ENCODE measurements at places on chromosomes 4 and X.
A peak's percentile ranks its signal among the peaks of the same experiment; 100 is the strongest.

DNA sequence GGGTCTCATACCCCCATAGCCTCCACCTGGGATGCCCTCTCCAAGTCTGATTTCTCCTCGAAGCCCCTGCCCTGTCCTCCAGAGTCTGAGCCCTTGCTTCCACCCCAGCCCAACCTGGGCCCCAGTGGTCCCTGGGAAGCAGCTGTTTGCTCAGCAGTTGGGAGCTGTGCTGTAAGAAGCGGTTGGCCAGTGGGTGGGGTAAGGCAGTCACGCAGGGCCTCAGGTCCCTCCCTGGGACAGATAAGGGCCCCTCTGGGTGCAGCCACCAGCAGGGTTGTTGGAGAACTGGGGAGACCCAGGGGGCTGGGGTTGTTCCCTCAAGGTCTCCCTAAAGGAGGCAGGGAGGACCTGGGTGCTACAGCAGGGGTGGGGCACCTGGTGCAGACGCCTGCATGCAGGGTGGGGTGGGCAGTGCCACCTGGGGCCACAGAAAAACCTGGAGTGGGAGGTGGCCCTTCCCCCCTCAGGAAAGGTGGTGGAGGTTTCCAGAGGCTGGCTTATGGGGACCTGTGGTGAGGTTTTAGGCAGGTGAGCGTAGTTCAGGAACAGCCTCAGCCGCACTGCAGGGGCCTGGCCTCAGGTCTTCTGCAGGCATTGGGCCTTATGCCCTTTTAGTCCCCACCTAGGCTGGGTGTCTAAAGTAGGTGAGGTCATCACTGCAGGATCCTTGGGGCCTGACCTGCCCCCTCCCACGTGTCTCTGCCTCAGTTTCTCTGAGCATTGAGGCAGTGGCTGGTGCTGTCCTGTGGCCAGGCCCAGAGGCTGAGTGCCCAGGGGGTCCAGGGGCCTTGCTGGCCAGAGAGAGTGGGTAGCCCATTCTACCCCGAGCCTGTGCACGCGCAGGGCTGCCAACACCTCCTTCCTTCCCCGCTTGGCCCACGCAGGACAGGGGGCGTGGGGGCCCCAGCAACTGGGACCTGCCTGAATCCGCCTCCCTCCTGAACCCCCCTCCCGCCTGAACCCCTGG lies 3.1 kb upstream of the SLC26A1 start:
- no peak for DNase-seq

DNA sequence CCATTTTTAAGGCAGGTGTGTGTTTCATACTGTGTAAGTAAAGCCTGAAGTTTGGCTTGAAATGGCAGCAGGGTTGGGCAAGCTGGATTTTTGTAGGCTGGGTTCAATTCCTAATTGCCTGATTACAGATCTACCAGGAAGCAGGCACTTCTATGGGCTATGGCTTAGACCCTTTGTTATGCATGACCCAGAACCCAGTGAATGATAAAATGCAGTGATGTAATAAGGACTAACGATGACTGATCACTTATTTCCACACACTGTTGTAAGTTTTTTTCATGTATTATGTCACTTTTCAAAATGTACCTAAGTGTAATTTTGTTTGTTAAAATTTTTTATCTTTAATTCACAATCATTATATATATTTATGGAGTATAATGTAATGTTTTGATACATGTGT lies 8.6 kb downstream of the LANCL3 start:
- no peak for DNase-seq

DNA sequence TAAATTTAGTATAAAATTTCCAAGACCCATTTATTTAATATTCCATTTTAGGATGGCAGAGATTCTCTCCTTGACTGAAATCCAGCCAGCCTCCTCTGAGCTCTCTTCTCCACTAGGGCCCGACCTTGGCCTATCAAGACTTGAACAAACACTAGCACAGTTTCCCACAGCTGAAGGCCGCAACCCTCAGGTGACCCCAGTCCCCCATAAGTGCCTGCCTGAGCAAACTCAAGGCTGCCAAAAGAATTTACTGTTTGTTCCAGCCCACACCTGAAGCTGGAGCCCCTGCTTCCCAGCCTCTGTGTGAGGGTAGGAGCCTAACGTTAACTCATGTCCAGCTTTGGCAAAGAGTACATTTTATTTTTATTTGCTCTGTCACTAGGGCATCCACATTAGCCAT lies 629.0 kb upstream of the ZFP42 start:
- DNase-seq, result no peak

- DNase-seq, result no peak
Measured at GRCh38 chrX:13449441-13449840, 120.0 kb upstream of the EGFL6 start.

DNA sequence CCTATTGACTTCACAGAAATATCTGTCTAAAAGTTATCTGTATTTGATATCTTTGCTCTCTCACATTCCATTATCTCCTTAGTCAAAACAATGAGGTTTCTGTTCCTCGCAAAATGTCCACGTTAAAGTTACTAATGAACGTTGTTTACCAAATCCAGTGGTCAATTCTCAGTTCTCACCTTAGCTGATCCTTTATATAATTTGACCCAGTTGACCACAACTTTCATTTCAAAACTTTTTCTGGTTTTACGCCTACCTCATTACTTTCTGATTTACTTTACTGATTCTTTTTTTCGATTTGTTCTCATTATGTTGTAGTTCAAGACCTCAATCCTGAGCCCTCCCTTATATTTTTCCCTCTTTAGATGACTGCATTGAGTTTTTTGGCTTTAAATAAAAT lies 186.6 kb downstream of the IL1RAPL1 start:
- no peak for DNase-seq

- DNase-seq, result no peak
Measured at GRCh38 chrX:148794350-148794749, 293.9 kb downstream of the AFF2 start.

- DNase-seq, result no peak
Measured at GRCh38 chrX:23223169-23223568, 111.5 kb upstream of the PTCHD1 start.

- DNase-seq, result no peak
Measured at GRCh38 chr4:77852892-77853495, 9.6 kb upstream of the MRPL1 start.

DNA sequence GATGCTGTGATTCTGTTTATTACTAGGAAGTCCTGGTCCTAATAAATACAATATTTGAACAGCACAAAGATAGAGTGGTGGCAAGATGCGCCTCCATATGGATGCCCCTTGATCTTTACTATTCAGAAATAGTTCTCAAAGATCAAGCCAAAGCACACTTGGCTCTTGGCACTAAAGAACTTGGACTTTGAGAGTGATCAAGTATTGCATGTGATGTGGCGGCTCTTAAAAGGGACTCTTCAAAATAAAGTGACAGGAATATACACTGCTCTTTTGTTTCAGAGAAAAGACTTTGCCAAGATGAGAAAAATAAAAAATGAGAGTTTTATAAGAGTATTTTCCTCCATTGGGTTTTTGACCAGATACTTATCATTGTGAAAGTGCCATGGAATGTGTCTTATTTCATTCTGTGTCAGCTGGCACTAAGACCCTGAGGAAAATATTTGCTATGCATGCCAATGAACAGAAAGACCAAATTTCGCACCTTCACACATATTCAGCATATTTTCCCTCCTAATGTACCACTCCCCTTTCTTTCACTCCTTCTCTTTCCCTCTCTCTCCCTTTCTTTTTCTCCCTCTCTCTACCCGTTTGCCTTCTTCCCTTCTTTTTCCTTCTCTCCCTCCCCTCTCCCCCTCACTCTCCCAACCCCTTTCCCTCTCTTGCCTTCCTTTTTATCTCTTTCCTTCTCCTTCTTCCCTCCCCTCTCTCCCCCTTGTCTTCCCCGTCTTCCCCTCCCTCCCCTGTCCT lies 35.1 kb downstream of the ARHGAP24 start:
- DNase-seq, result no peak

DNA sequence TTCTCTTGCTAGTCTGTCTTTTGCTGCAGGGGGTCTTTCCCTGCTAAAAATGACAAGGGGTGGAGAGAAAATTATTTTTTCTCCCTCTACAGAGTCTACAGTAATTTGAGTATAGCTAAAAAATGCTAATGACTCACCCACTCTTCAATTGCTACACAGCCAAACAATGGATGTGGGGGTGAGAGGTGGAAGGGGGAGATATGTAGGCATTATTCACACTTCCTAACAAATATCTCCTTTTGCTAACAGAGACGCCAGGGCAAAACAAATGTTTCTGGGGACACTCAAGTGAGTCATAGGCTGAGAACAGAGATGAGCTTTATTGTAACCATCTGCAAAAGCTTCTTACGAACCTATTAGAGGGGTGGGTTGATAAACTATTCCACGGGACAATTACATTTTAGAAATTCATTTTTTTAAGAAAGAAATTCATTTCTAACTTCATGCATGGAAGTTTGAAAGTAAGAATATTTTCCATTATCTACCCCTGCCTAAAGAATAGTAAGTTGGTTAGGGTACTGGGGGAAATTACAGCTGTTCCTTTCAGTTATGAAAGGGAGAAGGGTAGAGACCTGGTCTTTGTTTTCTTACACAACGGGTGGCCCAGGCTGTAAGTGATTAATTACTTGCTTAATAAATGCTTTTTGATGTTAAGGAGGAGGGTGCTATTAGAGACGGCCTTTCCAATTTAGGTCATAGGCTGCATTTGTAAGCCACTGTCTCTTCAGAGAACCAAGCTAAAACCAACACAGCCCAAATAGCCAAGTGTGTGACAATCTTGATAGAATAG lies 12.8 kb downstream of the SCD5 start:
- no peak for DNase-seq

DNA sequence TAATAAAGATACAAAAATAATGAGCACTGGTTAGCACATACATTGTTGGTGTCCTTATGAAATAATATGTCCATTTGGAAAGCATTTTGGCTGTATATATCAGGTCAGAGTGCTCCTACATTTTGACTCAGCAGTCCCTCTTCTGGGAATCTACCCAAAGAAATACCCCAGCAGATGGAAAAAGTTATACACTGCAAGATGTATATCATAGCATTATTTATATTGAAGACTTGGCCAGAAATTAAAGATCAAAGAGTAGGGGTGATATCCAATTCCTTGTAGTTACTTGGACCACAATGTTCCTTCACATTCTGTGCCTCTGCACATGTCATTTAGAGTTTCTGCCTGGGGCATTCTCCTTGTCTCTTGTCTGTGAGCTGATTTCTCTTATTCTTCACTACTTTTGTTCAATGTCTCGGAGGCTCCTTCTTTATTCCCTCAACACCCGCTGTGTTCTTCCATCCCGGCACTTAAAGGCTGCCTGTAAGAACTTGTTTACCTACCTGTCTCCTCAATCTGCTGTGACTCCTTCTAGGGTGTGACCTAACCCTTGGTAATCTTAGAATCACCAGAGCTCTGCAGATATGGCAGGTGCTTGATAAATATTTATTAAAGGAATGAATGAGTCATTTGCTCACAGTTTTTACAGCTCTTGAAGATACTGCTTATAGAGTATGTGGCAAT lies 3.1 kb upstream of the TSPAN5 start:
- DNase-seq, result no peak

- DNase-seq, result peak; percentile 0
Measured at GRCh38 chr4:115113506-115114106, at the start of gene NDST4. Gene NDST4 (minus strand): TSS chr4:115113620. CDS start chr4:115077036, 36,584 bp downstream.

DNA sequence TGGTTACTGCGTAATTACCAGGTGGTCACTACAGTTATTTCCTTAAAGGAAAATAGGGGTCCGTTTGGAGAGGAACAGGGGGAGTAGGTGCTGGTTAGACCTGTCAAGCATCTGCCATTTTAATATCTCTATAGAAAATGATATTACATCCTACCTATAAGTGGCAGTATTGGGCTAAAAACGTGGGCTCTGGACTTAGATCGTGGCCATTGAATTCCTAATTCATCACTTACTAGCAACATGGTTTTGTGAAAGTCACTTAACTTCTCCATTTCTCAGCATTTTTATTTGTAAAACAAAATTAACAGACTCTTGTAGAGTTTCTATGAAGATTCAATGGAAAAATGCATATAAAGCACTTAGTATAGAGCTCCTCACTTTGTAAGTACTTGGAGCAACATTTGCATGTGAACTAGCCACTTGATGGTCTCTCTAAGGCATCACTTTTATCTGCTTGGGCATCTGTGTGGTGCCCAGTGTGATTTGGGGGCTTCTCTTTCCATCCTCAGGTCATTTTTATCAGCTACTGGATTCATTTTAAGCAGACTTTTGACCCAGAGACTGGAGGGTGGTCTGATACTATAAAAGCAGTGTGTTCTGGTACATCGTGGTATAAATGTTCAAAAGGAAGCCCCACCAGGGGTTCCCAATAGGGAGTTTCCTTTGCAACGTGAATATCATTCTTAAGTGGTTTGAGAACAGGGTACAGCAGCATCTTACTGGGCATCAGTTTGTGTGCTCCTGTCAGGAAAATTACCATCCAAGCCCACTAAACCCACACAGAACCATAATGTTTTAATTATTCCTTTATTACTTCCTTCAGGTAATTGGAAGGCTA lies 42.7 kb upstream of the RASSF6 start:
- no peak for DNase-seq

- no peak for DNase-seq
Measured at GRCh38 chr4:188428935-188429334, 289.7 kb downstream of the TRIML1 start.

DNA sequence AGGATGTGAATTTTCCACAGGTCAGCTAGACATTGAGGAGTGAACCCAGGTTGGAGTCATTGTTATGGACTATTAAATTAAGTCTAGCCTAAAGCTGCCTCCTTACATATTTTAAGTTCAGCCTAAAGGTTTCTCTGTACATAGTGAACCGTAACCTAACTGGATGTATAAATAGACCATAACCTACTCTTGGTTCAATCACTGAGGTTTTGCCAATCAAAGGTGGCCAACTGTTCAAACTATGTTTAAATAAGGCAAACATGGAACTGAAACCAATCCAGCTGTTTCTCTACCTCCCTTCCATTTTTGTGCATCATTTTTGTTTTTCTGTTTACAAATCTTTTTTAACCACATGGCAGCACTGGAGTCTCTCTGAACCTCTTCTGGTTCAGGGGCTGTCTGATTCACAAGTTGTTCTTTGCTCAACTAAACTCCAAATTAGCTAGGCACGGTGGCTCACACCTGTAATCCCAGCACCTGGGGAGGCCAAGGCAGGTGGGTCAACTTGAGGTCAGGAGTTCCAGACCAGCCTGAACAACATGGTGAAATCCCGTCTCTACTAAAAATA lies 43.9 kb upstream of the SFRP2 start:
- DNase-seq, result no peak

DNA sequence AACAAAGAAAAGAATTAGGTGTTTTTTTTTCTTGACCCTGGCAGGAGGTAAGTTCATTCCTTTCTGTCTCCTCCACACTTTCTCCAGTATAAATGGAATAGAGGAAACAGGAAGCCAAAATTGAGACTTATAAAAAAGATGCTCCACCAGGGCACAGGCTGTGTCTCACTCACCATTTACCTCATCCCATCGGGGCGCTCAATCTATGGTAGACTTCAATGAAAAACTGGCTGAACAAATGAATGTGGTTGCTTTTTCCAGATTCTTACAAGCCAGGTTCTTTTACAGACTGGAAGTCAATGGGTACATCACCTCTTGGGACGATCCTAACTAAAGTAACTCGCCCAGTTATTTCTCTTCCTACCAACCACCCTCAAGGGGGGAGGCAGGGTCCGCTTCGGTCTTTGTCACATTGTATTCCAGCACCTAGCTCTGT lies 685 bp downstream of the COMMD8 start:
- DNase-seq, result no peak

GRCh38 chr4:169620880-169621248 lies 486 bp downstream of the CLCN3 start:
- peak; percentile 36 for DNase-seq

Data from caudate nucleus (tissue), 63 donors.